ENCODE measurements at places on chromosomes 7 and 10.

GRCh38 chr7:29285444-29285793 lies 90.8 kb downstream of the CHN2 start:
- DNase-seq = peak; percentile 45

DNA sequence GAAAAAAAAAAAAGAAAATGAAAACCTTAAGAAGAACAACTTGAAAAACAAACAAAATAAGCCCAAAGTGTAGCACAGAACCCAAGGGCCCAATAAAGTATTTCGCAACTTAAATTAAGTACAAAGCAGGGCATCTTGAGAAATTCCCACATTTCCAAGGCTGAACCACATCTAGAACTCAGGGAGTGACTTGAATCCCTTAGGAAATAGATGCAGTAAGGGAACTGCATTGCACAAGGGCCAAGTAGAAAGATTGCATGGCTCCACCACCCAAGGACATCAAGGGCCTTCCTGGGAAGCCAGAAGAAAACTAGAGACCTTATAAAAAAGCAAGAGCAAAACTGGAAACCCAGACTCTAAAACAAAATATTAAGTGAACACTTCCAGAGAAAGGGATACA lies 352.7 kb downstream of the CXCL12 start:
- no peak for DNase-seq

GRCh38 chr10:63227207-63227895 lies 94.2 kb downstream of the NRBF2 start:
- DNase-seq = no peak

DNA sequence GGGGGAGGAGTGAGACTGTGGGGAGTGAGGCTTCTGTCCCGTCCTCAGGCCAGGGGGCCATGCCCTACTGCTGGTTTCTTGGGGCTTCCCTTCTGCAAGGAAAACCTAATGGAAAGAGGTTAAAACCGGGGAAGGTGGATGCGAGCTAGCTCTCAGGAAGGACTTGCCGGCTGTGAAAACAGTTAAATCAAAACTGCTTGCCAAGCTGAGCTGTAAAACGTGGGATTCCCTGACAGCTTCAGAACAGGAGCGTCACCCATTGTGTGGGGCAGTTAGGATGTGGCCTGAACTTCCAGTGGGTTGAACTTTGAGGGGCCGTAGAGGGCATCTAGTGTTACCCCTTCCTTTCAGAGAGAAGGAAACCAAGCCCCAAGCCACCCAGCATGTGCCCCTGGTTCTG lies 13.1 kb downstream of the TSPAN15 start:
- DNase-seq = no peak

DNA sequence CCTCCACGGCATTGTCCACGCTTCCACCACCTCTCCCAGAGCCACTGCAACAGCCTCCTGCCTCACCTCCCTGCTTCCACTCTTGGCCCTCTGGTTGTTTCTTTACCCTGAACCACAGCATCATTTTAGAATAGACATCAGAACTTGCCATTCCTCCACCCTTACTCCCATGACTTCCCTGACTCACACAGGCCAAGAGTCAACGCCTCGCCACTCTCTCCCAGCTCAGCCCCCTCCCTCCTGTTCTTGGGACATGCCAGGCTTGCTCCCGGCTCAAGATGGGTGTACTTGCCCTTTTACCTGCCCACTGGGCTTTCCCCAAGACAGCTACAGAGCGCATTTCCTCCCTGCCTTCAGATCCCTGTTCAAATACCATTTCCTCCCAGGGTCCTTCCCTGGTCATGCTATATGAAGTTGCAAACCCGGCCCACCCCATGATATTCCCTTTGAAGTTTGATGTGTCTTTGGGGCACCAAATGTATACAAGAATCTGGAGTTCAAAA lies 429.1 kb downstream of the RPS24 start:
- no peak for DNase-seq
